Left renal cortex interstitium (tissue), 4 donors: ENCODE measurements at places on chromosomes 7 and 10. TPM values are rescaled to one million over a fixed set of nuclear protein-coding genes. Genes with fewer than 3 reads are reported as not detected.
A peak's percentile ranks its signal among the peaks of the same experiment; 100 is the strongest.

GRCh38 chr7:6619961-6620360 lies 4.6 kb downstream of the ZNF853 start:
- DNase-seq: no peak

DNA sequence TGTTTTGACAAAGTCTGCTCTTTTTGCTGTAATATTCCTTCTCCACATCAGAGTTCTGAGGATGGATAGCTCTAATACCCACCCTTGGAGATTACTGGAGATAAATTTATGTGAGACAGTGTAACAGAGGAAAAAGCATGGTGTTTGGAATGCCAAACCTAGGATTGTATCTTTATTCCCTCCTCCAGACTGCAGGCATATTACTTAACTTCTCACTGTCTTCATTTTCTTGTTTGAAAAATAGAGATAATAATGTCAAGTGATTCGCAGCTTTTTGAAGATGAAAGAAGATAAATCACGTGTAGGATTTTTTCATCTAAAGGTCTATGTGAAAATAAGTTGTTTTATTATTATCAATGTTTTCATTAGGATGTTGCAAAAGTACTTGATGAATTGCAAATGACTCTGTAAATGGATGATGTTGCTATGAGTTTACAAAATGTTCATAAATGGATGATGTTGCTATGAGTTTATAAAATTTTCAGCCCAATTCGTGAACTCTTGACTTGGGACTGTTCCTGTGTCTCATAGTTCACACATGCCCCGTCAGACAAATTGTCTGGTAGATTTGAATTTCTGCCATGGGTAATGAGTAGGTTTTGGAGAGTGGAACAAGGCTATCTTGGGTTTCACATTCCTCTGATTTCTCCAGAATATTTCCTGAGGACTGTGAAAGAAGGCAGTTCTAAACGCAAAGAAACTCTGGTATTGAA lies 113.1 kb upstream of the IGFBP3 start:
- no peak for DNase-seq

DNA sequence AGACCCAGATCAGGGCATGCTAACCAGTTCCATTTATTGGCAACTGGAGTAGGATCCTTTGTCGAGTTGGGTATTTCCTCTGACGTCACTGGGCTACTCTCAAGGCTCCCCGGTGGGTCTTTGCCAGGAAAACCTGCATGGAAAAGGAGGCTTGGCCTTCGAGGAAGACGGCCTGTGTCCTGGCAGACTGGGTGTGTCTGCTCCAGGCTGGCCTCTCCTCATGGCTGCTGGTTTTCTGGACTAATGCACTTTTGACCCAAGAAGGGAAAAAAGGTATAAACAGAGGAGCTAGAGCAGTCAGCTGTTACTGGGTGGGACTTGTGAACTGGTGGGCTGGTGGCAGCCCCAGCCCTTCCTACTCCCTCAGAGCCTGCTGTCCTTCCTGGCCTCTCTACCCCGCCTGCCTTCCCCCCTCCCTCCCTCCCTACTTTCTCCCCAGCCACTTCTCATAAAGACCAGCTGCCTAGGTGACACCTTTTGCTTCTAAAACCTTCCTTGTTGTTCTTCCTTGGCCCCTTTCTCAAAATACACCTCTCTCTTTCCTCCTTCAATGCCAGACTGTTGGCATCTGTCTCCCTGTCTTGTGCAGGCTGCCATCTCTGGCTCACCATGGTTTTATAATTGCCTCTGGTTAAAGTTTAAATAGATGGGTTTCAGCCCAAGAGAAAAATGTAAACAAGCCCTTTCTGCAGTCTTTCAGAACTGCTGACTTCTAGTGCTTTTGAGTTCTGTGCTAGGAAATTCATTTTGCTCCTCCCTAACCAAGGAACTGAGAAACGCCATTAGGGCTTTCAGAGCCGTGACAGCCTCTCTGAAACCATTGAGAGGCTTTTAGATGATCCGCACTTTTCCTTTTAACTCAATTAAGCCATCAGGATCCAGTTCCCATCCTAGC lies 101.8 kb upstream of the MKLN1 start:
- DNase-seq: no peak

- DNase-seq: no peak
Measured at GRCh38 chr7:127446842-127447241, 54.3 kb upstream of the ZNF800 start.

GRCh38 chr10:62960416-62960815 lies 144.2 kb upstream of the EGR2 start:
- no peak for DNase-seq

DNA sequence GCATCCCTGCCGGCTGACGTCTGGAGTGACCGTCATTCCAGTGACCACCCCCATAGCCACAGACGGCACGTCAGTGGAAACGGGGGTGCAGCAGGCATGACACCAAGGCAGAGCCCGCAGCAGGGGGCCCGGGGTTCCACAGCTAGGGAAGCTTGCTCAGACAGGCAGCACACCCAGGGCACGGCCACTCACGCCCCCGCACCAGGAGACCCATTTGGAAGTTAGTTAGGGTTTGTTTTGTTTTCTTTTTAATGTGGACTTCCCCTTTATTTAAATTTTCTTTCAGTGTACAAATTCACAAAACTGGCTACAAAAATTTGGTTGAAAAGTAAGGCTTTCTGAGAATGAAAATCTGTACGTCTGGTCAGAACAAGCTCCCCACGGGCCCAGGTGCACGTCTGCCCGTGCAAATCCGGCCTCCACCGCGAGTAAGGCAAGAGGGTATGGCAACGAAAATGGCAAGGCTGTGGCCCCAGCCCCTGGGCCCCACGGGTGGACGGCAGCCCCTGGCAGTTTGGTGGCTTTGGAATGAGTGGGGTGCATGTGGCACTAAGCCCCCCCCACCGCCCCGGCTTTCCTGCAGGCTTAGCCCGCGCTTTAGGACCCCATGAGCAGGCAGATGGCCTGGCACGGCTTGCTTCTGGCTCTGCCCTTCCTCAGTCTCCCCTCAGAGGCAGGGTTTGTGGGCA lies 124.2 kb downstream of the FAM53B start:
- DNase-seq: no peak

DNA sequence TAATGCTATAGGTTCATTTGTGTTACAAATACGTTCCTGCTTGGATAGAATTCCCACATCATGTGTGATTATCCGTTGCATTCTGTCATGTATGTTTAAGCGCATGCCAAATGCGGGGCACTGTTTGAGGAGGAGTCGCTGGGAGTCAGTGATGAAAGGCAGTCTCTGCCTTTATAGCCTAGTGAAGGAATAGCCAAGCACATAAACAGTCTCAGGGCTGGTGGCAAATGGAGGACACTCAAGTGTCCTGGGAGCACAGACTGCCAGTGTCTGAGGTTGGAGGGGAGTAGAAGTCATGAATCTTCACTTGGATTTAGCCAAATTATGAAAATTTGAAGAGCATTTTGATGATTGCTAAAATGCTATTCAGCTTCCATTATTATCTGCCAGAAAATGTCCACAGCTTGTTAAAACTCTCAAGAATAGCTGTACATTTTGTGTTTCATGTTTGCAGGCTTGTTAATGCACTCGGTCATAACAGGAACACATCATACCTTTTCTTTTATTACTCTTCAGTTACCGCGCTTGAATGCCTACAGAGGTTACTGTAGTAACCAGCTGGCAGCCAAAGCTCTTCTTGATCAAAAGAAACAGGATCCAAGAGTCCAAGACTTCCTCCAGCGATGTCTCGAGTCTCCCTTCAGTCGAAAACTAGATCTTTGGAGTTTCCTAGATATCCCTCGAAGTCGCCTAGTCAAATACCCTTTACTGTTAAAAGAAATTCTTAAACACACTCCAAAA lies 41.6 kb downstream of the NET1 start:
- no peak for DNase-seq

DNA sequence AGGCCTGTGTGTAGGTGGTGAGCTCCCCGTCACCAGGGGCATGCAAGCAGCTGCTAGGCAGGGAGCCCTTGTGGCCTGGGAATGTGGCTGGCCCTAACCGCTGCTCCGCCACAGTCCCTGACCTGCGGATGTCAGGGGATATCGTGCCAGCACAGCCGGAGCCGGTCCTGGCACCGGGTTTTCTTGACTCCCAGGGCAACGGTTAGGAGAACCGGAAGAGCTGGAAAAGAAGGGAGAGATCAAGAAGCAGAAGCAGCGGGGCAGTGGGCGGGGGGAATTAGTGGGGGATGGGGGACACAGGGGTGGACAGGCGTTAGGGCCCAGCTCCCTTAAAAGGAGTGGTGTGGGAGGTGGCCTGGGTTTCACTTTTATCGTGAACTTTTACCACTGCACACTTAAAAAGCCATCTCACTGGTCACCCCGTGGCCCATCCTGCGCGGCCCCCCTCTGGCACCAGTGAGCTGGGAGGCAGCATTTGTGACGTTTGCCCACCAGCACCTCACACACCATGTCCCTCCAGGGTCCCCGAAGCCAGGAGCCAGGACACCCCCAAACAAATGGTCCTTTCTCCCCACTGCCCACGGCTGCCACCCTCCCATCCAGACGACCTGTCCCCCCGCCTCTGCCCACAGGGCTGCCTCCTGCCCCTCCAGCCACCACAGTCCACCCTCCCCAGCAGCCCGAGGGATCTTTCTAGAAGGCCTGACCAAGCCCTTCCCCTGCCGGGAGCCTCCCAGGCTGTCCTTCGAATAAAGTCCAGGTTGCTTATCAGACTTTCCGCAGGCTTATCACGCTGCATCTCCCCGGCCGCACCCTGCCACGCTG lies 1.8 kb upstream of the MICALL2 start:
- DNase-seq: no peak

DNA sequence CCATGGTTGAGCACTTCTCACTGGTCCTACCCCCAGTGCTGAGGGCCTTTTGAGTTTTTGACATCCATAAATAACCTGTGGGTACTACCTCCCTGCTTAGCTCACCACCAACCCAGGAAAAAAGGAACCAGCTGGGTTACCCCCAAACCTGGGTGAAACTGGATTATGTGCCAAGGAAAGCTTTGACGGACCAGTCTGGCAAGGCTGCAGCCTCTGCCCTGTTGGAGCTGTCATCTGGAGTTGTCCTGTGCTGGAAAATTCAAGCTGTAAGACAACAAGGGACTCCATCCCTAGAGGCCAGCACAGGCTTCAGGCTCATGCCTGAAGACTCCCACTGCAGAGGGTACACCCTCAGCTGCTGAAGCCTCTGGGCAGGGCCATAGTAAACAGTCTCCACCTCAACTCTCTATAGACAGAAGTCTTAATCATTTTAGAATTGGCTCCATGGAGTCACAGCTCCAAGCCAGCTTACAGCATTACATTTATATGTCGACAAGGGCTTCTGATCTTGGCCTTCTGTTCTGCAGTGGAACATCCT lies 115.5 kb upstream of the AFAP1L2 start:
- no peak for DNase-seq

GRCh38 chr10:116554628-116555027 lies 8.9 kb downstream of the PNLIP start:
- DNase-seq: no peak

GRCh38 chr7:143303733-143304132 lies 12.2 kb upstream of the CLCN1 start:
- no peak for DNase-seq

DNA sequence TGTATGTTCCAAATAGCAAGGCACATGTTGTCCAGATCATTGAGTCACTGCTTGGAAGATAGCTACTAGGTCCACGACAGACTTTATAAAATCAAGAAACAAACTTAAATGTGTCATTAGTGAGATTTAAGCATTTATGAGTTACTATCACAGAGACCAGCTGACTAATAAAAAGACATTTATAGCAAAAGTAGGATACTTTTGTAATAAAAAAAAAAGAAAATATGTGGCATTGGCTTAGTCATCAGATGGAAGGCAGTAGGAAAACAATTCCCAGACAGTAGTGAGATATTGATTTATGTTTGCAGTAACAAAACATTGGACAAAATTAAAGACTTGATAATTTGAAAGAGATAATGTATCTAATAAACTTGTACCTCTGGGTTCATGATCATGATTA lies 881.0 kb upstream of the LRRN3 start:
- DNase-seq: no peak

DNA sequence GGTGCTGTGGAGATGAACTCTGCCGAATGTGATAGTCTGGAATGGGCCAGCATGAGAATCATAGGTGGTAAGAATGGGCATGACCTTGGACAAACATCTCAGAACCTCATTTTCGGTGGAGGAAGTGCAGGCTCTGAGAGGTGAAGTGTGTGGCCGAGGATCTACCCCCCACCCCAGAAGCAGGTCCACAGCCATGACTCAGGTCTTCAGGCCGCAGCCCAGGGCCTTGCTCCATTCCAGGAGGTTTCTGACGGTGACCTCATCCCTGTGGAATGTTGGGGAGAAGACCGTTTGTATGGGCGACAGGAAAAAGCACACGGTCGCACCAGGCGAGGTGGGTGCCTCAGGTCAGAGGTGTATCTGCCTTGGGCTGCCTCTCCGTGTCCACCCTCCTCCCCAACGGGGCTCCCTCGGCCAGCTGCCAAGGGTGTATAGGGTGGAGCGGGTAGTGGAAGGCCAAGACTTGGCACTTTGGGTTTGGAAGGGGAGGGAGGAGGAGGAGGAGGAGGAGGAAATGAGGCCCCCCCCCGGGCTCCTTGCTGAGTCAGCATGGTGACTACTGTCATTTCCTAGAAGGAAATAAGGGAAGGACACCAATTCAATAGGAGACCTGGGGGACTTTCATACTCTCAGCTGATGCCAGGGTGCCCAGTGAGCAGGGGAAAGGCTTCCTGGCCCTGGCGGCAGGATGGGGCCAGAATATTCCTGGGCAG lies 168.0 kb upstream of the RHEB start:
- peak; percentile 57 for DNase-seq

- DNase-seq: no peak
Measured at GRCh38 chr10:44908936-44909630, 2.1 kb upstream of the TMEM72 start.

DNA sequence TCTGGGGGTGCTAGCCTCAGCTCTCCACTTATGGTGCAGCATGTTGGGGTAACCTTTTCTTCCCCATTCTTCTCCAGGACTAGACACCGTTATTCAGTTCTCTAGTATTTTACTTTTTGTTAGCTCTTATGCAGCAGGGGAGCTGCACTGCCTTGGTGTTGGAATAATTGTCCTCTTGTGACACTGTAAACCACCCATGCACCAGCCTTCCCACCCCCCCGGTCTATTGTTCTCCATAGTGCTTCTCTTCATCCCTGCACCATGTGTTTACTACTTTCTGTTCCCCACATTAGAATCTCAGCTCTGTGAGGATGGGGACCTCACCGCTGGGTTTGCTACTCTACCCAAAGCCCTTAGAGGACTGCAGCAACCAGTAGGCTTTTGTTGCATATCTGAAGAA lies 230.7 kb downstream of the RPS24 start:
- no peak for DNase-seq

- DNase-seq: no peak
Measured at GRCh38 chr7:74012842-74013249, 15.1 kb upstream of the ELN start.

Gene SYNPO2L
- polyA plus RNA-seq: 0.66 TPM

Gene FGFR2
- 110 TPM for polyA plus RNA-seq

Gene XRCC2
- polyA plus RNA-seq: 13.6 TPM

Gene ADAP1
- 22.3 TPM for polyA plus RNA-seq

Gene CELF2
- 9.8 TPM for polyA plus RNA-seq

Gene NEURL1
- 2.2 TPM for polyA plus RNA-seq

Gene SRRM3
- 1.5 TPM for polyA plus RNA-seq

Gene HGF
- polyA plus RNA-seq: 1.9 TPM

Gene GPR15LG
- polyA plus RNA-seq: 0.22 TPM
